ENCODE measurements at places on chromosomes 2 and 18.

DNA sequence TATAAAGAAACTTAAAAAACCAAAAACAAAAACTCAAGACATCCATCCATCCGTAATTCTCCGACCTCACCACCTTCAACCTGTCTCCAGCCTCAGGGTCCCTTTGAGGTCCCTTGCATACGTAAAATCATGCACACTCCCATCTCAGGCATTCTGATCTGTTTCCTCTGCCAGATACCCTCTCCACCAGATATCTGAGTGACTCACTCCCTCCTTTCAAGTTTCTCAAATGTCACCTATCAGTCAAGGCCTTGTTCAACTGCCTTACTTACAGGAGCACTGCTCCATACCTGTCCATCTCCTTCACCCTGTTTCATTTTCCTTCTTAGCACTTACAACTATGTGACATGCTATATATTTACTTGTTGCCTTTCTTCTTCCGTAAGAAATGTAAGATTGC lies 369.3 kb downstream of the NBAS start:
- DNase-seq = no peak

DNA sequence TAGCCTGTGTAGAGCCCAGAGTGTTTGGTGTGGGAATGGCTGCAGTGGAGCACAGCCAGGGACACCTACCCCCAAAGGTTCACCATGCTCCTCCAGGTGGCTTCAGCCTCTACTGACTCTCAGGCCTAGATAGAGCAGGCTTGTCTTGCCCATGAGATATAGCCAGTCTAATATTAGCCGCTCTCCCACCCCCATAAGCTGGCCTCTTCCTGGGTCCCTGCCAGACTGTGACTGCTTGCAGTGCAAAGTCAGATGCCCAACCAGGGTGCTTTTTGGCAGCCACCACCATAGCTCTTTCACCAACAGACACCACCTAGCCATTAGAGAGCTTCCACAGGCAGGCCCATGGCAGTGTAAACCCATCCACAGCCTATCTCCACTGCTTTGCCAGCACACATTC lies 405.3 kb downstream of the MBD2 start:
- DNase-seq = no peak

DNA sequence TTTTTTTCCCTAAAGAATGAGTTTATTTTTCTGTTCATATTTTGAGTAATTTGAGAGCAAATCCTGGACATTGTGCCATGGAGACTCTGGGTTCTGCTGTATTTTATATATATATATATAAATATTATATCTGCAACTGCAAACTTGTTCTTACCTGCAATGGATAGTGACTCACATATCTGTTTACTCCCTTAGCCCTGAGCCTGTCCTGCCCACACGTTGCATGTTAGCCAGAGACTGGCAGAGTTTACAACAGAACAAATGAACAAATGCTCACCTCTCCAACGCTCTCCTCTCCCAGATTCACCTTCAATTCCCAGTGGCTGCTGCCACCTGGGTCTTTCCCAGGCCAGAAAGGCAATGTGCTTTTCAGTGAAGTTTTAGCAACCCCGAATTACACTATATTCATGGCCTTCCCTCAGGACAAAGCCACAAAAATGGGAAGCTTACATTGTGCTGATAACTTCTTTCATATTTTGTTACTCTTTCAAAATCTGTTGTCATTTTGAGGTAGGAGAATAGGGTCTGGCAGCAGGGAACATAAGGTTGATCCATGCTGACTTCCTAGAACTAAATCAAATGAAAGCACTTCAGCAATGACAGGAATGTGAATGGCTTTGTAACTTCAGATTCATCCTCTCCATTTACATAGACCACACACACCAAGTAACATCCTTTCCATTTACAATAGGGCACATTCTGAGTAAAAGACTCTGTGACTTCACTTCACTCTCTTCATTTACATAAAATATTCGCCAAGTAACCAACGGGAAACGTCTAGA lies 105.4 kb upstream of the FAM110C start:
- DNase-seq = no peak

DNA sequence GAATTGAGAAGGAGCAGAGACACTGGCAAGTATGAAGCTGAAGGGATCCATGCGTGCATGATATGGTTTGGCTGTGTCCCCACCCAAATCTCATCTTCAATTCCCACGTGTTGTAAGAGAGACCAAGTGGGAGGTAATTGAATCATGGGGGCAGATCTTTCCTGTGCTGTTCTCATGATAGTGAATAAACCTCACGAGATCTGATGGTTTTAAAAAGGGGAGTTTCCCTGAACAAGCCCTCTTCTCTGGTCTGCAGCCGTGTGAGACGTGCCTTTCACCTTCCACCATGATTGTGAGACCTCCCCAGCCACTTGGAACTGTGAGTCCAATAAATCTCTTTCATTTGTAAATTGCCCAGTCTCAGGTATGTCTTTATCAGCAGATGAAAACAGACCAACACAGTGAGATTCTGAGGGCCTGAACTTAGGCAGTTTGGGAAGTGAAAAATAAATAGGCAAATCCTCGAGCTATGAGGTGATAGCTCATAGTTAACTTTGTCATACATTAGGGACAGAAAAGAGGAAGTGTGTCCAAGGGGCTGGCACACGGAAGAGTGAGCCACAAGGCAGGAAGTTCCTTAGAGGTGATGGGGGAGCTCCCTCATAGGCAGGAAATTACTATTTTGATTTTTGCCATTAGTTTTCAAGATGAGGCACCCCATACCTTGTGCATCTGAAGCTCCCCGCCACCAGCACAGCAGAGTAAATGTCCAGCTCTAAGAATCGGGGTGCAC lies 658.8 kb upstream of the ID2 start:
- DNase-seq = no peak

DNA sequence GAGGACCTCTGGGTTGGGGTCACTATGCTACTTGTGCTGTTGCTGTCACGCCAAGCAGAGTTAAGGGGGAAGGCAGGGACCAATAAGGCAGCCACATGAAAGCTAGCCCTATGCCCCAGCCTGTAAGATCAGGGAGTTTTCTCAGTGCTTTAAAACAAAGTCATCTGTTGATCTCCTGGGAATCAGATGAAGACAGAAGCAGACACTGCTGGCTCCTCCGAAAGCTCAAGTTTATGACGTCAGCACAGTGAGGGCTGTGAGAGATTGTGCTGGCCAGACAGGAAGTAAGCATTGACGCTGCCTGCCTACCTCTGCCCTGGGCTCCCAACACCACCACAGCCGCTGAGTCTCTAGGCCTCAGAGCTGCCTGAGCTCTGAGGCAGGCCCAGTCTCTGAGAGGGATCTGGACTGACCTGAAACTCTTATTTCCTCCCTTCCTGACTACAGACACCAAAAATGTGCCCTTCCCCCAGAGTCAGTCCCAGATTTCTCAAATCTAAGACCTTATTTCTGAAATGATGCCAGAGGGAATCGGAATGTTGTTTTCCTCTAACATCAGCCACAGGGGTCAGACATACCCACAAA lies 118.1 kb upstream of the EPAS1 start:
- DNase-seq = no peak

DNA sequence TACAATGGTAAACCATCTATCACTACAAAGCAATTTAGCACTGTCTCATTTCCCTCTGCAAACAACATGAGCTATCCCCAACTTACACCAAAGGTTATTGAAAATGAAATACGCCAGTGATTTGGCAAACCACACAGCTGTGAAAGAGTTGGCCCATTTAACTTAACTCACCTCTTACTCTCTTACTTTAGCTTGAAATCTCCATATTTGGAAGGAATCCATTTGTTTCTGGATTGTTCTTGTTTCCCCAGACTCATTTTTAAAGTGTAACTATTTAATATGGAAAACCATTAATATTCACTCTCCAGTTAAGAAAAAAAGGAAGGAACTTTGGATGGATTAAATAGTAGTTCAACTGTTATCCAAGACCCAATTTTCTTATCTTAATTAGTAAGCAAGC lies 93.7 kb upstream of the TRIB2 start:
- no peak for DNase-seq

Data from D341Med (cell line).